ENCODE measurements at places on chromosomes 7 and 10.

DNA sequence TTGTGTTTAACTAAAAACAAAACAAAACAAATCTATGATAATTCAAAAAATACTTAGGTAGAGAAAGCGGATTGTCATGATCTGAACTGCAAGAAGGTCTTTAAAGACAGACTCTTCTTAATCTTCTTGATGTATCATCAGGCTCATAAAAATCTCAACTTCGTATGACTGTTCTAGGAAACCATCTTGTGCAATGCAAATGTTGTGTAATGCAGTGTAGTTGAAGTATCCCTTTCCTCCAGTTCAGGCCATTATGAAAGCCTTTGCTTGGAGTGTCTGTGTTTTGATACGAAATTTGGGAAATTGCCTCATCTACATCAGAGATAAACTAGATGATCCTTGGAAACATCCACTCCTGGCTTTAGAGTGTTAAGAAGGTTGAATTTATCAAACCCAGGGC lies 30.9 kb downstream of the CDK1 start:
- DNase-seq, result no peak

GRCh38 chr10:125370578-125370977 lies 210.2 kb upstream of the CTBP2 start:
- no peak for DNase-seq

- no peak for DNase-seq
These were observed 198.8 kb downstream of the GRID1 start for GRCh38 chr10:86167762-86168128.

DNA sequence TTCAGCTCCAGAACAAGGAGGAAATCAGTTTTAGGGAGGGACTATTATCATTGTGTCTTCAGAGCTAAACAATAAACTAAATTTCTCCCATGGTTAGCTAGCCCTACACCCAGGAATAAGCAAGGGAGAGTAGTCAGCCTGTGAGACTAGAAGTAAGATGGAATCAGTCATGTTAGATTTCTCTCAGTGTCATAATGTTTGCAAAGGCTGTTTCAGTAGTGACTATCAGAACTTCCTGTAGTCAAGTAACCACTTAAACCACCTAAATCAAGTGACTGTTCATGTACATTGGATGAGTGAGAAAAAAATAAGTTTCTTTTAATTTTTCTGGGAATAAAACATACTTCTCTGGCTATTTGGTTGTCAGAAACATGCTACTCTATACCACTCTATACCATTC lies 121.6 kb downstream of the KCND2 start:
- DNase-seq, result no peak

DNA sequence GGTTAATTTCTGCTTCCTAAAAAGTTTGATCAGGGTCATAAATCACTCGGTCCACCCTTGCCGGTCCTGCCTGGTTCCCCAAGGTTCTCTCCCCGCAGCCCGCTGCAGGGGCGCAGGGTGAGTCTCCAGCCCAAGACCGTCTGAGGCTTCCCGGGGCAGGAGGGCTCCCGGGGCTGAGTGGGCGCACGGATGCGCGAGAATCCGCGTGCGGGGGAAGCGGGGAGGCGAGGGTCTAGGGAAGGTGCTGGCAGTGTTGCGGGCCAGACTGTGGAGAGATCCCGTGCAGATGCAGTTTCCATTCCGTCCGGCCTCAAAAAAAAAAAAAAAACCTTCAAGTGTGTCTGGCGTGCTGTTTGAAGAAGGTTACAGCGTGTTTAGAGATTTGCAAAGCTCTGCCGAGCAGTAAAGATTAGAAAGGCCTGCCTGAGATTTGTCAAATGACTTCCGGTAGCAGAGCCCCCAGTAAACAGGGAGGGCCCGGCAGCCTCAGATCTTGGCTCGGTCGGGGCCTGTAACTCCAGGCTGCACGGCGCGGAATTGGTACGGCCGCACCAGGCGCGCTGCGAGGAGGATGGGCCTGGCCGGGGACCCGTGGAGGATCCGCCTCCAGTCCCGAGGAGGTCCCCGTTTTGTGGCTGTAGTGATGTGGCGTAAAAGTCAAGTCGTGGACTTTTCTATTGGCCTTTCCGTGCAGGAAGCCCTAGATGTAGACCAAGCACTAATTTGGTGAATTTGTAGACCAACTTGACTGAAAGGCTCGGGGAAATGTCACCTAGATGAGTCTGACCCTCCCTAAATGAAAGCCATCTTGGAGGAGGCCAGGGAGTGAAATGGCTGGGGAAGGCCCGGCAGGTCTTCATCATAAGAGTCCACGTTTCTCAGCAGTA lies 293.2 kb upstream of the NFE2L3 start:
- no peak for DNase-seq

All from 8988T (cell line).